Ammon's horn (tissue), 1 donor: ENCODE measurements at places on chromosomes 7 and 10.
A peak's percentile ranks its signal among the peaks of the same experiment; 100 is the strongest.

GRCh38 chr7:123468303-123468702 lies 66.1 kb downstream of the IQUB start:
- no peak for DNase-seq

DNA sequence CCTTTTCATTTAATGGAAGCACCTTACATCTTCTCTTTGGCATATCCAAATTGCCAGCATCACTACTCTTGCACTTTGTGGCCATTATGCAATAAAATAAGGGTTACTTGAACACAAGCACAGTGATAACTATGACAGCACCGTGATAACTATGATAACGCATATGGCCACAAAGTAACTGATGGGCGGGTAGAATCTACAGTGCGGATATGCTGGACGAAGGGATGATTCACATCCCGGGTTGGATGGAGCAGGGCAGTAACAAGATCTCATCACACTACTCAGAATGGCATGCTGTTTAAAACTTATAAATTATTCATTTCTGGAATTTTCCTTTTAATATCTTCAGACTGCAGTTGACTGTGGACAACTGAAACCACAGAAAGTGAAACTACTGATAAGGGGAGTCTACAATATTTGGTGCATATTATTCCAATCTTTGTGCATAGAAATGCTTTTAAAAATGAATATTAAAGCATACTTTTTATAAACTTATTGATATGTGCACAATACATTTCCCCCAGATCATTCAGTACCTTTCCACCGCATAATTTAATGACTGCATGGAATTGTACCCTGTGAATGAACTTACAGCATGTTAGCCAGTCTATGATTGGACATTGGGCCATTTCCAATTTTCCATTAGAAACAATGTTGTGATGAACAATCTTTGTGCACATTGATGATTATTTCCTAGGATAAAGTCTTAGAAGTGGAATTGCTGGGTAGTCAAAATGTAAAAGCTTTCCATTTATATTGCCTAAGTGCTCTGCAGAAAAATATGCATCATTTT lies 136.4 kb downstream of the WNT2 start:
- no peak for DNase-seq

DNA sequence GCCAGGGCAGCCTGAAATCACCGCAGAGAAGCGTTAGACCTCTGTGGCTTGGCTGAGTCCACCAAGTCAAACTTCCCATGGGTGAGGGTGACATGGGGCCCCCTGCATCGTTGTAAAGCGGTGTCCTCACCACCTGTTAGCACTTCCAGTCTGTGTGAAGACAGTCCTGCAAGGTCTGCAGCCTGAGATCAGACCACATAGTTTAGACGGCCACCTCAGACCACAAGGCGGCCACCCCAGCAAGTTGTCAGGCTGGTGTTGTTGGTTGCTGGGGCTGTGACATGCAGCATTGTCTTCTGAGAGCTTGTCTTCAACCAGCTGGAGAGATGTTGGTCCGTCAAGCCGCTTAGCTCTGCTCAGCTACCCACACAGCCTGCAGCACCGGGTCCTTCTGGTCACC lies 44.1 kb upstream of the TARP start:
- DNase-seq = no peak

DNA sequence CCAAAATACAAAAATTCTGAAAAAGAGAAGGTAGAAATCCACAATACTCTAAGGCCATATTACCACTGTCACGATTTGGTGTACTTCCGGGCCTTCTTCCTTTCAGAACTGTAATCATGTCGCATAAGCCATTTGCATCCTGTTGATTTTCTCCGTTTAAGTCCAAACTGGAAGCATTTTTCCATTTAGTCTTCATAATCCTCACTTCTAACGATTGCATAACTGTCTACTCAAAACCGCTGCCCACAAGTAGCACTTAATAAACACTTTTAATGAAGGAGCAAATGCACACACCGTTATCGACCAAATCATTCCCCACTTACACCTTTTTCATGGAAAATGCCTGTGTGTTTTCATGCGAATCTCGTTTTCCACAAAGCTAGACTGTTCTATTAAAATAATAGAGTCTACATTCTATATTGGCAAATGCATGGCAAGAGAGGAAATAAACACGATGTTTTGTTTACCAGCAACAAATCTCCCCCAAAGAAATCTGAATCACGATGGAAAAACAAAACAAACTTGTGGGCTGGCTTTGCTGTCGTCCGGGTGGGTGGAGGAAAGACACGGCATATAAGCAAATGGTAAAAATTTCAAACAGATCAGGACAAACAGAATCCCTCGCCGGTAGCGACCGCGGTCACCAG lies 1.0 kb downstream of the ATE1 start:
- DNase-seq = peak; percentile 25

GRCh38 chr7:92489634-92490033 lies 11.9 kb upstream of the ERVW-1 start:
- no peak for DNase-seq

- peak; percentile 52 for DNase-seq
Measured at GRCh38 chr7:13981070-13981469, 8.4 kb downstream of the ETV1 start.

GRCh38 chr10:76230921-76231285 lies 799.5 kb downstream of the LRMDA start:
- no peak for DNase-seq

DNA sequence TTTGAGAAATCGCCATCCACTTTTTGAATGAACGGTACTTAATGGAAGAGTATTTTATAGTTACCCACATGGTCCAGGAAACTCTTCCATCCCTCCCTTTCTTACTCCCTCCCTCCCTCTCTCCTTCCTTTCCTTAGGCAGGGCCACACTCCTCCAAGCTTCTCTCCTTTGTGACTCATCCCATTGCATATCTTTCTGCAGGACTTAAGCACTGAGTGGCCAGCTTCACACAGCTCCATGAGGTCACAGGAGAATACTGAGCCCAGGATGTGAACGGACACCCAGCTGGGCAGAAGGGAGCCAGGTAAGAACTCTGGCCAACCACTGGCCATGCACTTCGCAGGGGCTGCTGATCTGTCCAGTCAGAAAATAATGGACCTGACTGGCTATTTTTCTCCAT lies 189.7 kb upstream of the ADCY1 start:
- no peak for DNase-seq

DNA sequence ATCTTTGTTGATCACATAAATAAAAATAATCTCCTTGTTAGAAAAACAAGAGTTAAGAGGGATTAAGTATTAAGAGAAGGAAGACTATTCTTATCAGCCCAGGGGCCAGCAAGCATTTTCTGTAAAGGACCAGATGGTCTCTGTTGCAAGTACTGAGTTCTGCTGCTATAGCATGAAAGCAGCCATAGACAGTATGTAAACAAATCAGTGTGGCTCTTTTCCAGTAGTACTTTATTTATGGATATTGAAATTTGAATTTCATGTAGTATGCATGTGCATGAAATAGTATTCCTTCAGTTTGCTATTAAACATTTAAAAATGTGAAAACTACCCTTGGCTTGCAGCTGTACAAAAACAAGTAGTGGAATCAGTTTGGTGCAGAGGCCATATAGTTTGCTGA lies 81.7 kb downstream of the STK31 start:
- no peak for DNase-seq

DNA sequence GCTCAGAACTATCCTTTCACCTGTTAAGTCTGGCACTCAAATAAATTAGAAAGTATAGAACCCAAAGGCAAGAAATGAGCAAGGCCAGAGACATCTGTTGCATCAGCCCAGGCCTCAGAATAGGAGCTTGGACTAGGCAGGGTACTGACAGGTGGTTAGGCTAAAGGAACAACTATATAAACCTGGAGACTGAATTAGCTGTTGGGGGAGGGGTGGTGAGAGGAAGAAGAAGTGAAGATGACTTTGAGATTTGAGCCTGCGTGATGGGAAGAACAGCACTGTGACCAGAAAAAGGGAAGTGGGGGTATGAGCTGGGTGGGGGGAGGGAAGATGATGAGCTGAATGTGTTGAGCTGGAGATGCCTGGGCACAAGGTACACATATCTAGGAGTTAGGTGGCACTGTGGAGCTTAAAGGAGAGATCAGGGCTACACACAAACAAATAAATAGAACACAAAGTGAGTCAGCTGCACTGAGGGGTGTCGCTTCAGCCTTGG lies 244.7 kb downstream of the PTEN start:
- peak; percentile 61 for DNase-seq

DNA sequence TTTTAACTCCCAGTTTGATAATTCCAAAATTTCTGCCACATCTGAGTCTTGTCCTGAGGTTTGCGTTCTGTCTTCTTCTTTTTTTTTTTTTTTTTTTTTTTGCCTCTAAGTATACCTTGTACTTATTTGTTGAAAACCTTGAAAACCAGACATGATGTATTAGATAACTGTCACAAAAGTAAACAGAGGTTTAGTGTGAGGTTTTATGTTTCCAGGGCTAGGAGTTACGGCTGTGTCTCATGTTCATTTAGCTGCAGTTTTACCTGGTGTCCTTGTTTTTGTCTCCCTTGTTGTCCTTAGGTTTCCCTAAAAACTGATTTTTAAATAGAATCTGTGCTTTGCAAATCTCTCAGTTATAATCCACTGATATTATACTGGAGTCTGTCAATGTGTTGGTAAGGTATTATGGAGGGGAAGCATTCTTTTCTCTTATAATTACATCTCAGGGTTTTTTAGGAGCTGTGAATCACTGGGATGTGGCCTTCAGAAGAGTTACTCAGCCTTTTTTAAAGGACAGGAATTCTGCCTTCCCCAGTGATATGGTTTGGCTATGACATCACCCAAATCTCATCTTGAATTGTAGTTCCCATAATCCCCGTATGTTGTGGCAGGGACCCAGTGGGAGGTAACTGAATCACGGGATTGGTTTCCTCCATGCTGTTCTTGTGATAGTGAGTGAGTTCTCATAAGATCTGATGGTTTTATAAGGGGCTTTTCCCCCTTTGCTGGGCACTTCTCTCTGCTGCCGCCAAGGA lies 95.0 kb downstream of the CDCA7L start:
- DNase-seq = no peak

DNA sequence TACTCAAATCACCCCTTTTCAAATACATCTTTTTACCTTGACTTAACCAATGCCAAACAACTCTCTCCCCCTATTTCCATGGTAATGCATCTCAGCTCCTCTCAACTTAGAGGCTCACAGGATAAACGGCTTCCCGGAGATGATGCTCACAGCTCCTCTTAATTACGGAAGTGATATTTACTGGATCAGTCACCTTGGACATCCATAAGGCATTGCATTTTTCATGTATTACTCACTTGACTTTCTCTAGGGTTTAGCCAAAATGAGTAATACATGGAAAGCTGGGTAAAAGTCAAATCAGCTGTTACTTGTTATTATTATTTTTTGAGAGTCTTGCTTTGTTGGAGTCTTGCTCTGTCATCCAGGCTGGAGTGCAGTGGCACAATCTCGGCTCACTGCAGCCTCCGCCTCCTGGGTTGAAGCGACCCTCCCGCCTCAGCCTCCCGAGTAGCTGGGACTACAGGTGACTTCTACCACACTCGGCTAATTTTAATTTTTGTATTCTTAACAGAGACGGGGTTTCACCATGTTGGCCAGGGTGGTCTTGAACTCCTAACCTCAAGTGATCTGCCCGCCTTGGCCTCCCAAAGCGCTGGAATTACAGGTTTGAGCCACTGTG lies 73.3 kb upstream of the RHEB start:
- DNase-seq = no peak

- DNase-seq = no peak
Measured at GRCh38 chr10:58674251-58674650, 161.6 kb downstream of the BICC1 start.

DNA sequence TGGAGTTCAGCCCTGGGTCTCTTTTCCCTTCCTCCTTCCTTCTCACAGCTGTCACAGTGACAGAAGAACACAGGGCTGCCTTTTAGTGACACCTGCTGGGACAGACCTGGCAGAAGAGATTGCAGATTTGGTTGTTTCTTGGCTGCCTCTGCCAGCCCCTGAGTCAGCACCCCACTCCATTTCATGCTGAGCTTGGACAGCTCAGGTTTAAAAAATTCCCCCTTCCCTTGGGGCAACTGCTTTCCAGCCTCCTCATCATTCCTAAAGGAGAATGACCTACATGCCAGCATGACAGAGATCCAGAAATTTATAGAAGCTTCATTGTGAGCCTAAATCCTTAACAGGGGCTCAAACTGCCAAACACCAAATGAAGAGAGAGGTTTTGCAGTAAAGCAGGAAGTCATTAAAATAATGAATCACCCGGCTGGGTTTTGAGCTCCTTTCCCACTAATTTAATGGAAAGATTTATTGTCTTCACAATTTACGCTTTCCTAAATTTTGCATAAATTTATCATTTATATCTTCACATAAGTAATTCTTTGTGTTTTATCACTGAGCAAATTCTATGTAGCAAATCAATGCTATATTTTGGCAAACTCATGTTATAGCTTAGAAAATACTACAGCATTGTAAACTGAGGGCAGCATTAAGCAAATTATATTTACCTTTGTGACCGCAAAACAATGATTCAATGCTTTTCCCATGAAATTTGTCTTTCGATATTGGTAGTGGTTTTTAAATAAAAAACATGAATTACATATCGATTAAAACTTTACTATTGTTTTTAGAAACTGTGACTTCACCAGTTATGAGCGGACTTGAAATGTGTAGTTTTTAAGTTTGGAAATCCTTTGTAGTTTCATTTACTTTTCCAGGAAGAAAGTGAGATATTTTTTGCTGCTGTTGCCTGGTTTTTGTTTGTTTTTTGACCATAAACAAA lies 399.5 kb upstream of the ANKRD30A start:
- DNase-seq = peak; percentile 68

DNA sequence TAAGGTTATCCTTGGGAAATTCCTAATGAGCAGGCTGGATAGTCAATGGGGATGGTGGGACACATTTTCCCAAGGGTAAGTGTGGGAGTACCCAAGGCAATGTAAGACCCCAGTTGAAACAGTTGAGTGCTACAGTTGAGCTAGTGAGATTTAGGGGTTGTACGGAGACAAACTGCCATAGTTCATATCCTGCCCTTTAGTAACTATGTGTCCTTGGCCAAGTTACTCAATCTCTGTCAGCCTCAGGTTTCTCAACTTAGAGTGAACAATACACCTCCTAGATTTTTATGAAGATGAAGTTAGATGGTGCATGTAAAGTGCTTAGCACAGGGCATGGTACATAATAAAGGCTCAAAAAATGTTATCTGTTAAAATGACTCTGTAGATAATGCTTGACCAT lies 20.5 kb downstream of the HABP2 start:
- no peak for DNase-seq

DNA sequence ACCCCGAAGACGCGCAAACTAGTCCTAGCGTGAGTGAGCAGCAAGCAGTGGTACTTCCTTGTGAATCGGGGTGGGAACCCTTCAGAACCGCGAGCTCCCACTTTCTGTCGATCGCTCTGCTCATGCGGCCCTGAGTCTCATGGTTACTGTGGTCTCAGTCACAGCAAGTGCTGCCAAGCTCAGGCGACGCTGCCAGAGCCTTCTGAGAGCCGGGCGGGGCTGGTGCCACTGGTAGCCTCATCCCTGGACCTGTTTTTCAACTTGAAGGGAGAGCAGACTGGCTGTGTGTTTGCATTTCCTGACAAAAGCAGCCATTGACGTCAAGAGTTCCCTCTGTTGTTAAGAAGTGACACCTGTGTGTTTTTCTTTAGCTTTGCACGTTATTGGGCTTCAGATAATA lies 32.9 kb upstream of the BHLHA15 start:
- DNase-seq = peak; percentile 87
